GM12865 (cell line): ENCODE measurements at places on chromosomes 5 and 9.

- DNase-seq = no peak
Measured at GRCh38 chr5:13944560-13945199, at the start of gene DNAH5. Gene DNAH5 (minus strand): TSS chr5:13944688. CDS start chr5:13944438, 250 bp downstream.

DNA sequence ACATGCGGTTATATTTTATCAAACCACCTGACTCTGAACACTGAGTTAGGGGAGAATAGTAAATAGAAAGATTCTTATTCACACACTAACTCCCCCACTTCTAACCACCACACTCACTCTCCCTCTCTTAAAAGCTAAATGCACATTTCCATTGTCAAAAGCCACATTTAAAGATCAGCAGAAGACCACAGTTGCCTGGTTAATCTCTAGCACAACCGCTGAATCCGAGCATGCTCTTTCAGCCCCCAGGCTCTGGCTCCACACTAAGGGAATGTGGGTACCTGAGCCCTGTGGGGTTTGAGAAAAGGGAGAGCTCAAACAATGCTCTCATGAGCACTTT, 35.7 kb downstream of the PFDN1 start:
- no peak for DNase-seq

DNA sequence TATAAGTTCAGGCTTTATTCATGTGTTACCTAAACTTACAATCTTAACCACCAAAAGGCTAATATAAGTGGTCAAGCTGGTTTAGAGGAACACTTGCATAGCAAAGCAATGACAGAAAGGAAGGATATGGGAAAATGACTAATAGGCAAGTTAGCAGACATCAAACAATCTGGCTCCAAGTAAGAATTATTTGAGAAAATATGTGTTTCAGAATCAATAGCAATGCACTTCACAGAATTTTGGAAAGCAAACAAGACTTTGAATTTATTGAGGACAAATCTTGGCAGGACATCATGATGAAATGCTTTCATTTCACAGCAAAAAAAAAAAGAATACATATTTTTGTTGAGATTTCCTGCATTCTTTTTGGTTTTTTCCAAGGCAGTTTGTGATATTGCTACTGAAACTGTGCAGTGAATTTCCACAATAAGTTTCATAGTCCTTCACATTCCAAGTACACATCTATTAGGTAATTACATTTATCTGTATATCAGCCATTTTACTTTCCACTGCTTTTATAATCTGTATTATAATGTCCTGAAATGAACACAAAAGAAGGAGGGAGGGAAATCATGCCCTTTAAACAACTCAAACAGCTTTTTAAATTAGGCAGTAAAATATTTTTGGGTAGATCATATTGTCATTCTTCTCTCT, 417.9 kb downstream of the NR2F1-AS1 start:
- DNase-seq = no peak

GRCh38 chr5:65197531-65198455, 283.9 kb downstream of the ADAMTS6 start:
- DNase-seq = no peak

DNA sequence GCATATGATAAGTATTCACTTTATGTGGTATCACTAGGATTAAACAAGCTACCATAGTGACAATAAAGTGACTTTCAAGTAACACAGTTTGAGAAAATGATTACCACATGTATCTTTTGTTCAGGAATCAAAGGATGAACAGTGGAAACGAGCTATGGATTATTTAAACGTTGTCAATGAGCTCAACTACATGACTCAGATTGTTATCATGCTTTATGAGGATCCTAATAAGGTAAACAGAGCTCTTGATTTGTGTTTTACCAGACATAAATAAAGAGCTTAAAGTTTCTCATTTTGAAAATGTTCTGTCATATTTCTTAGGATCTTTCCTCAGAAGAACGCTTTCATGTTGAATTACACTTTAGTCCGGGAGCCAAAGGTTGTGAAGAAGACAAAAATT, 57.4 kb downstream of the PPIP5K2 start:
- DNase-seq = no peak

DNA sequence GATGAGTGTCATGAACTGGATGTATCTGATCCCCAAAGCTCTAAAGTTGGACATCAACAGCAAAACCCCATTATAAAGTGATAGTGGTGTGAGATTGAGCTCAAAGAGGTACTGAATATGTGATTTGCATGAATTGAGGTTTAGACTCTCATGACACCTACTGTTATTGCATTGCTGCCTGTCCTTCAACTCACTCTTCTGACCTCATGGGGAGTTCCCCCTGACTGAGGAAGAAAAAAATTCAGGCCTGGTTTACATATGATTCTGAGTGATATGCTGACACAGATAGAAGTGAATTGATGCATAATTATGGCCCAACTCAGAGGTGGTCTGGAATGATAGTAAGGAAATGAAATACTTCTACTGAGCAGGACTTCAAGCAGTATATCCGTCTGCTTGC, 76.2 kb upstream of the CHD1 start:
- DNase-seq = peak; percentile 81

GRCh38 chr5:136768457-136768856, 403.1 kb upstream of the TRPC7 start:
- DNase-seq = peak; percentile 47

GRCh38 chr9:86940774-86941173, 6.5 kb downstream of the GAS1 start:
- no peak for DNase-seq

GRCh38 chr5:112006721-112007120, 249.7 kb upstream of the NREP start:
- no peak for DNase-seq

DNA sequence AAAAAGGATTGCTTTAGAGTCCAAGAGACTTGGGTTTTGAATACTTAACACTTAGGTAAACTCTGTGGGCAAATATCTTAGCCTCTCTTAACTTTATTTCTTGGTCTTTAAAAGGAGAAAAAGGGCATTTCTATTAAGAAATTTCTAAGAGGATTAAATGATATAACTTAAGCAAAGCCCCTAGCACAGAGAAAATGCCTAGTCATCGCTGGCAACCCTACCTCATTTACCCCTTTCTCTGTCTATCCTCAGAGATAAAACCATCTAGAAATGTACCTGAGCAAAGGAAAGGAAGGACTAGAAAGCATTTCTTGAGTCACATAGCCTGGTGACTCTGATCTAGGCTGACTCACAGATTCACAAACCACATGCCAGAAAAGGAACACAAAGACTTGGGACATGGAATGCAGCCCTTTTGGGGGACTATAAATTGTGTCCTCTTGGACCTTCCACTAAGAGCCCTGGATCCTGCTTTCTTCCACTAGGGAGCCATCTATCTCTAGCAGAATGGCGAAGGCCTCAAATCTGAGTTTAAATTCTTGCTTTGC, 120.6 kb downstream of the FOXD1 start:
- no peak for DNase-seq

DNA sequence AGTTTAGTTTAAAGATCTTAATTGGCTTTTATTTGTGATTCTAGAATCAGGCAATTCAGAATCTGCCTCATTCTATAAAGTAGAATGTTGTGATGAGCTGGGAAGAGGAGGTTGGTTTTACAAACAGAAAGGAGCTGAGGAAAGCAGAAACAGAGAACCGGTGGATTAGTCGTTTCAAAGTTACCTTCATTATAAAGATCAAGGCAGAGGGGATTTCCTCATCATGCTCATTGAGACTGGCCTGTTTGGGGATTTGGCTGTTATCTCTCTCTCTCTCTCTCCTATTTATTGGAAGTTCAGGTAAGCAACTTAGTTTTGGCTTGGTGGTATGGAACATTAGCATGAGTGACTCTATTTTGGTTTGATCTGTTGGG, 134.0 kb downstream of the GCNT1 start:
- no peak for DNase-seq

DNA sequence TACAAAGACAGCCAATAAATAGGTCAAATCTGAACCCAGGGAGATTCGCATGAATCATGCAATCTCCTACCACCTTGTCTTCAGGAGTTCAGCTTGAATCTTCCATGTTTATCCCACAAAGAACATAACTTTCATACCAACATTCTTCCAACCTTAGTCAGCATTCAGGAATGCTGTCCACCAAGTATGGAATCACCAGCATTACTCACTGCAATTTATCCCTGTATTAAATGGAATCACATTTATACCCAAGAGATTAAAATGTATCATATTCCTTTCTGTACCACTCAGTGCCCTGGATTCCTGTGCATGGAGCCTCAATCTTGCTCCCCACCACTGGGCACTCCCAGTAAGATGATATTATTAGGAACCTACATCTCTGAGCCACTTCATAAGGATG, 162.6 kb downstream of the GLIS3 start:
- DNase-seq = no peak

- no peak for DNase-seq
Measured at GRCh38 chr5:83377131-83377865, 94.2 kb upstream of the VCAN start.

DNA sequence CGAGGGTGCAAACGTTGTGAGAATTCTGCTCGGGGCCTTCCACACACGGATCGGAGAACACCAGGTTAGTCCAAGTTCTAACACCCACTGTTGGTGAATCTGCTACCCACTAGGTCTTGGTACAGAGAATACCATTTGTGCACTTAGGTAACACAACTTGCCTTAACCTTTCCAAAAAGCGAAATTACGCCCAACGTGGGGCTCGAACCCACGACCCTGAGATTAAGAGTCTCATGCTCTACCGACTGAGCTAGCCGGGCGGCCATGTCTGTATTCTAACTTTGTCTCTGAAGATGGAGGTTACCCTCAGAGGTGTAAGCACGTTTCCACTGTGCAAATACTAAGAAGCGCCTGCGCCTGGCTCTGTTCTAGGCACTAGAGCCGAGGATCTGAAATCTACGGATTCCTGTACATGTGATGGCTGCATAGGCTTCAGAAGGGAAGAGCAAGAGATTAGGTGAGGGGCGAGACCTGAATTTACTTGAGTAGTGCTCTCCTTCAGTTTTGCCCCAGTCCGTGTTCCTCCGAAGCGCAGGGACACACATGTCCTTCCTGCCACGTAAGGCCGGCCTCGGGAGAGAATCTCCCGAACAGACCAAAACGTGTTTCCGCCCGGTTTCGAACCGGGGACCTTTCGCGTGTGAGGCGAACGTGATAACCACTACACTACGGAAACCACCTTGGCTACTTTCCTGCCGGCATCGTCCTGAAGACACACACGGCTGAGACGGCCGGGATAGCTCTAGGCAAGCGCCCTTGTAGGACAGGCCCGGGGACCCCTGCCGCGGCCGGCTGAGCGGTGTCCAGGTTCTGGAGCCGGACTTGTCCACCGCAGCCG, 1.1 kb upstream of the TRIM41 start:
- DNase-seq = peak; percentile 97

GRCh38 chr5:54440456-54440893, 15.0 kb upstream of the HSPB3 start:
- peak; percentile 56 for DNase-seq

GRCh38 chr9:78296201-78296892, 578 bp upstream of the PSAT1 start:
- DNase-seq = peak; percentile 6

- DNase-seq = peak; percentile 80
Measured at GRCh38 chr5:124743602-124744169, 2.8 kb downstream of the ZNF608 start.

GRCh38 chr9:135334953-135335460, 144.6 kb upstream of the PPP1R26 start:
- no peak for DNase-seq

DNA sequence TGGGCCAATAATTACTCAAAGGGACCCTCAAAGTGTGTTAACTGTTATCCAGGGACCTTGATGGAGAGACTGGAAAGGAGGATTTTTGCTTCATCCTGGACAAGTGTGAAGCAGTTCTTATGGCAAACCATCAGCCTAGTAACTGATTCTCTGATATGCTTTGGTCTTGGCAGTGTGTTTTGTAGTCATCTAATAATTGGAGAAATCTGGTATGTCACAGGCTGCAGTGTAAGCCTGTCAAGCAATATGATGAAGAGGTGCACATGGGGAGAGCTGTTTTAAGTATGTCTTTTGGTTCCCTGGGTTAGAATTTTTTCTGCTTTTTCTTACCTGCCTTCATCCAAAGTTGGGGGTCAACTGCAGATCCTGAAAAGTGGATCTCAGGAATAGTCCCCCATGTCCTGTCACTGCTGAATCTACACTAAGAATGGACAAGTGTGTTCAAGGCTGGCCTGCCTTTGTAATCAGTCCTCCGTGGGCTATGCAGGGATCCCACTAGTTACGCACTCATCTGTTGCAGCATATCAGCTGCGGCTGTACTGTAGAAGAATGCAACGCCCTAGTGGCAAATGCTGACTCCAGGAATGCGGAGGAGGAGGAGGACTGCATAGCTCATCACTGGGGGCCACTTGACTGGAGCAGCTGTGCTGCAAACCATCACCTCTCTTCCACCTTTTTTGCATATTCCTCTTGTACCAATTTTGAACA, 1.9 kb downstream of the SPTAN1 start:
- peak; percentile 46 for DNase-seq

GRCh38 chr5:133637206-133637605, 24.9 kb upstream of the FSTL4 start:
- DNase-seq = no peak
